ENCODE measurements at places on chromosomes 2 and 18.

DNA sequence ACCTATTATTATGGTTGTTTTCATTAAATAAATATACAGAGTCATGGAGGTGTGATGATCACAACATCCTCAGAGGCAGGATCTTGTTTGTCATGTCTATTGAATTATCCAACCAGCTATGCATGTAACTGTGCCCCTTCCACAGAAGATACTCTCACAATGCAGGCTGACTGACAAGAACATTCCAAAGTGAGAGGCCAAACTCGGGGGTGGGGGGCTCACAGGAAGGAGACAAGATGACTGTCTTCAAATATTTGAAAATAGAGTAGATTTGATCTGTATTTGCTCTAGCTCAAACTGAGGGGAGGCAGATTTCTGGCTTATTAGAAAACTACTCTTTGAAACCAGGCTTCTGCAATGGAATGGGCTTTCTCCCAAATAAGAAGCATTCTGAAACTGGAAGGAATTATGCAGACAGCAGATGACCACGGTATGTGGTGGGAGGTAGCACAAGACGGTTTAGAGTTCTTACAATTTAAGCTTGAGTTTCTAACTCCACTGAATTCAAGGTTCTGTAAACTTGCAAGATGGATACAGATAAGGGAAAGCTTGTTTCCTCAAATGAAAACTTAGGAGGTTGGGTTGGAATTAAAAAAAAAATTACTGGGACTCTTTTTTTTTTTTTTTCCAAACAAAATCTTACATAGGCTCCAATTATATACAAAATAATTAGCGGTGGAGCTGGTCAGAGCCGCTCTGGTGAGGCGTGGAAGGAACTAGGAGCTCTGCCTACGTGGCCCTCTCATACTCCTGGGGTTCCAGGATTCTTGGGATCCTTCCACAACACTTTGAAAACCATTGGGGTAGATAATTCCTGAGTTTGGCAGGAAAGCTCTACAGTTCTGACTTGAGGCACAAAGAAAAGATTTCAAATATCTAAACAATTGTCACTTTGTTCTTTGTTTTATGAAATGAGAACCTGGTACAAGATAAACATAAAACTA is 79.3 kb downstream of the PLA2R1 start:
- no peak for DNase-seq

GRCh38 chr2:198191651-198192050 is 387.3 kb downstream of the PLCL1 start:
- DNase-seq = no peak

DNA sequence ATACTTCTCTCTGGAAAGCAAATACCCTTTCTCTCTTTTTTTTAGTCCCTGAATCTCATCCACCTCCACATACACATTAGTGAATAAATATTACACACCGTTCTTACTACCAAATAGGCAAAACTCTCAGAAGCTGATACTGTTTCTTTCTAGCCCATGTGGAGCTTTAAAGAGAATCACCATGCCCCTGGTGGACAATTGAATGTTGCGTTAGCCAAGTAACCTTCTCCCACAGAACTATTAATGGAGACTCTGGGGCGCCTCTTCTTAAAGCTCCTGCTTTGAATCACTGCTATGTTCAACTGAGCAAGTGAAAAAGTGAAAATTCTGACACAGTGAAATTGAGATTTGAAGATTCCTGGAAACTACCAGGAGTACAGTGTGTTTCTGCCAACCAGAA is 522.8 kb upstream of the CDH7 start:
- no peak for DNase-seq

DNA sequence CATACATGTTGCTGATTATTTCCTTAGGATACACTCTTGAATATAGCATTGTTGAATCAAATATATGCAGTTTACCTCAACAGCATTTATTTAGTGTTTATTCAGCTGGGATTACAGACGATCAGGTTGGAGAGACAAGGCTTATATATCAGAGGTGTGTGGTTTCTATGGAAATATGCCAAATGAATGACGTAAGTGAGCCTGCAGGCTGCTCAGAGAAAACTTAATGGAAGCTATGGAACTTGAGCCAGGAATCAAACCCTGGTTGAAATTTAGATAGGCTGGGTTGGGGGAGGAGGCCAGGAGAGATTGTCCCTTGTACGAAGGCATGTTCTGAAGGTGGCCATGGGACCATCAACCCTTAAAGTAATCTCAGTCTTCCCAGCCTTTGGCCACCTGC is 79.5 kb downstream of the INPP4A start:
- DNase-seq = no peak

GRCh38 chr2:172457536-172457935 is 30.1 kb downstream of the ITGA6 start:
- DNase-seq = no peak

GRCh38 chr2:172416447-172417058 is 10.8 kb upstream of the ITGA6 start:
- DNase-seq = no peak

DNA sequence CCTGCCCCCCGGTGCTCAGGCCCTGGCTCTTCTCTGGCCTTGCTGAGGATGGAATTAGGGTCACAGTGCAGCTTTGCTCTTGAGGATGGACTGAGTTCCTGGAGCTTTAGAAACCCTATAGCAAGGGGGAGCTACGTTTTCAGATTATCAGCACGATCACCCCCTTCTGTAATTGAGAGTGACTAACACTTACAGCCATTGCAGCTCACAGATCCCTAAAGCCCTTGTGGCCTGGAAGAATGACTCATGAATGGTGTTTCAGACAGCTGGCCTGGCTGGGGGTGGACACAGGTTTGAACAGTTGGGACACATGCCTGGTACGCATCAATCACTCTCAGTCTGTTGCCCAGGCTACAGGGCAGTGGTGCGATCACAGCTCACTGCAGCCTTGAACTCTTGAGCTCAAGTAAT is 79.7 kb upstream of the IGFBP5 start:
- DNase-seq = no peak

DNA sequence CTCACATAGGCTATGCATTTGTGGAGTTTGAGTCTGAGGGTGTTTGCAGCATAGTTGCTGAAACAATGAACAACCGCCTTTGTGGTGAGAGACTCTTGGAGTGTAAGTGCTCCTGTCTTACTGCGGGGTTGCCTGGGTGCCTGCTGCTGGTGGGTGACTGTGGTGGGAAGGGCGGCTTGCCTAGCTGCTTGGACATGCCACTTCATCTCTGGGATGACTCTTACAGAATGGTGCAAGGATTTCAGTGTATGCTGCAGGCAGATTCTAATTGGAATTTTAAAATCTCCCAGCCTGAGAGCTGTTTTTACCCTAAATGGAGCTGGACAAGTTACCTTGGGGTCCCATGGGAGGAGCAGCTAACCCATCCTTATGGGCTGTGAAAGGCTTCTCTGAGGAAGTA is 50.1 kb downstream of the CYP27C1 start:
- DNase-seq = no peak

- DNase-seq = no peak
Measured at GRCh38 chr2:26494891-26495290, 17.0 kb upstream of the OTOF start.

GRCh38 chr18:62437235-62438017 is 85.4 kb upstream of the ZCCHC2 start:
- no peak for DNase-seq

DNA sequence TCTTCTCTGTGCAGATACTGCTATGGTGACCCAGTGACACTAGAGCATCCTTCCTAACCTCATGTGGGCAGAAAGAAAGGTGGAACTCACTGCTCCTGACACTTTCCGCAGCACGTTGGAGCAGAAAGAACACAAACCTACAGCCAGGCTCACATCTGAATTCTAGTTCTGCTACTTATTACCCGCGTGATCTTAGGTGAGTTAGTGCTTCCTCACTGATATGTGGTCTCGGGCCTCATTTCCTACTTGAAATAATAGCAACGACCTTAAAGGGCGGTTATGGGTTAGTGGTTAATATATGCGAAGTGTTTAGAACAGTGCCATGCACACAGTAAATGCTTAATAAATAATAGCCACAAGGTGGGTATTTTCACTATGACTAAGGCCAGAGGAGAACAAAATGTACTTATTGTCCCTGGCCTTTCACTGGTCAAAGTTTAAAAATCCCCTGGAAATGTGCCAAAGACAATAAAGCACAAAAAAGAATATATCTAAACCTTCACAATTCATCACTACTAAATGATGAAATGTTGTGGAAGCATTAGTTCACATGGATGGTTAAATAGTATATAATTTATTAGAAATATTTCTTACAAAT is 66.6 kb downstream of the MYOM1 start:
- no peak for DNase-seq

GRCh38 chr2:163735685-163736432 is at the start of gene FIGN:
Gene FIGN, minus strand, starts transcription at chr2:163736008. Its CDS starts 1,081 bp downstream, at chr2:163734927.
- DNase-seq = peak; percentile 47

- peak; percentile 65 for DNase-seq
Measured at GRCh38 chr18:30971338-30971956, 71.1 kb downstream of the DSC3 start.

DNA sequence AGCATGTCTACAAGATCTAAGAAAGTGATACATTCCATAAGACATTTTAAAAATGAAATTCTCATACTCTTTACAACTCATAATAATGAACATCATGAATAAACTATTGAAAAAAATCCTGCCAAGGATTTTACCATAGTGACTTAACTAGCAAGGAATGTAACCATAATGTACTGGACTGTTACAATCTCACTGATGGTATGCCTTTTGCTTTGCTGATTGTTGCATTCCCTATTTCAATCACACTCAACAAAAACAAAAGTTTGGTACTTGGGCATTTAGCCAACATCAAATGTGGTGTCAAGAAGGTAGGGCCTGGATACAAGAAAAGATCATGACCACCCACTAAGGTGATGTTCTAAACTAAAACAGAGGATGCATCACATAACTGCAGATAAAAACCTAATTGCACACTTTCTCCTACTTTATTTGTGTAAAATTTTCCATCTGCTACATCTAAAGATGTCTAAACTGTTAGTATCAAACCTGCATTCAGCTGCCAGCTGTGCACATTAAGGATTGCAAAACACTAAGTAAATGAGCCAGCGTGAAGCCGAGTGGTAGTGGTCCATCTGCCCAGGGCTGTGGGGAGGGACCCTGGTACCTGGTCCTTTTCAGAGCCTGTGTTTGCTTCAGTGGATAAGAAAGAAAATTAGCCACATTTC is 564.4 kb downstream of the ZEB2 start:
- DNase-seq = no peak

- DNase-seq = no peak
Measured at GRCh38 chr2:39902103-39902502, 123.0 kb upstream of the THUMPD2 start.

DNA sequence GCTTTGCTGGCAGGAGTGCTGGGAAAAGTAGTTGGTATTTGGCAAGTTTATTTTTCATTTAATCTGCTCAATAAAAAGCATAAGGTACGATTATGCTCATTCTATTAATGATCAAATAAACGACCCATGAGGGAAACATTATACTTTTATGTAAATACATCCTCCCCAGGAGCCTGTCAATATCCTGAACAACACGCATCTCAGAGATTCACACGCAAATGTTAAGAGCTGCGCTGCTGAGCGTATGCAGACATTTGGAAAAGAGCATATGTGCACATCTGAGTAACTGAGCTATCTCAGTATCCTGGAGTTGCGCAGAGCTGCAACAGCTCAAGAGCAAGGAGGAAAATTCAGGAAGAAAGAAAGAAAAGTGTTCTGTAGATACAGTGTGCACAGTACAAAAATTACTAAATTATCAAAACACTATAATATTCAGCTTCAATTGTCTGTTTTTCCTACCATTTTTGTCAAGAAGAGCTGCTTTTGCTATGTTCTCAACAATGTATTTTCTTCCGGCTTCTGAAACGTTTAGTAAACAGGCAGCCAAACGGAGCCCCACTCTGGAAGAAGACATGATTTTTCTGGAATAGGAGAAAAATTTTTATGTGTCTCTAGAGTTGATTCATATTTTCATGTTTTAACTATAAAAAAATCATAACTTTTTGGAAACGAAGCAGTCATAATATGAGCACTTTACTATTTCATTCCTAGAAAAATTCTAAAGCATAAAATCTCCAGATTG is 2.4 kb downstream of the FTCDNL1 start:
- no peak for DNase-seq

GRCh38 chr2:6353669-6354068 is 512.0 kb downstream of the CMPK2 start:
- no peak for DNase-seq

DNA sequence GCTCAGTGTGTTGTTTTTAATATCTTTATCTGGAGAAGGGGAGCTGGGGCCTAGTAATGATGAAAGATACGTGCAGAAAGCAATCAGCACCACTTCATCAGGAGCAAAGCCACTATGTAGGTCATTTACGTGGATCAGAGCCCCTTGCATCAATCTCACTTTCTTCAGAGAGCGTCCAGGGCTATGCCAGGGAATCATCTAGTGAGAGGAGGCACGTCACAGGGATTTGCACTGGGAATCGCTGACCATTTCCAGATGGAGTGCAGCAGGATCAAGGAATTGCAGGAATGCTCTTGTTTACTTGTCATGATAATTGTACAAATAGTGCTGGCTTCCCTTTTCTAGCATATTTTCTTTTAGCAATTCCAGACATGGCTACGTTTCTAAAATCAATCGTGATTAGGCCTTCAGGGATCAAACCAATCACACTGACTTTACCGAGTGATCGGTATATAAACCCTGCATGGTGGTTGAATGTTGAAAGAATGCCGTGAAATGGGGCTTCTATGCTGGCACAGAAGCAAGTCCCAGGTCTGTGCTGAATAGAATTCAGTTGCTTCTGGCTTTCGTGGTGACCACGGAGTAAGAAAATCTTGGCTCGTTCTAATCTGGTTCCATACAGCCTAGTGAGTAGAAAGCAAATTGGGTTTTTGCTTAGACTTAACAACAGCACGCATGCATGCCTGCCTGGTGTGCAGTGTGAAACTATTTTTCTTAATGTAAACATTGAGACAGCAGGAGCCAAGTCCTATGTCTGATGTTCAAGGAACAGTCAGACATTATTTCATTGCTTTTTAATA is 122.8 kb downstream of the TMEM200C start:
- DNase-seq = no peak

GRCh38 chr2:168814046-168814445 is 11.6 kb downstream of the NOSTRIN start:
- DNase-seq = no peak

DNA sequence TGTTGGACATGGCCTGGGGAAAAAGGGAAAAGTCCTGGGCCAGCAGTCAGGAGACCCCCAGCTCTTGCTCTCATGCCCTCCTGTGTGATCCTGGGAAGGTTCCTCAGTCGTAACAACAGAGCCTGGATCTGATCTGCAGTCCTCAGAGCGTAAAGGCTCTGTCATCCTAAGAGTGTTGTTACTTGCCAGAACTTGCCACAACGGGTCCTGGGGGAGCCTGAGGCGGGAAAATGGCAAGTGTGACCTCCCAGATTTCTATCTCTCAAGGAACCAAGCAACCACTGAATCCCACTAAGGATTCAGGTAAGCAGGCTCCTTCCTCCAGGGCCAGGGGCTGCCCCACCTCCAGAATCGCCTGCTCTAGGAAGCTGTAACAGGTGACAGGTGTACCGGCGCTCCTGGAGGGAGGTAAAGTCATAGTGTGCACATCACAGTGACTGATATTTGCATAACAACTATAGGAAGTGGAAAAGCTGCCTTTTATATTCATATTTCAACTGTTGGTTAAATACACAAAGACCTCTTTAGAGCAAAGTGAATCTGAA is 18.4 kb downstream of the HS1BP3 start:
- DNase-seq = no peak
